Left ventricle myocardium inferior (tissue), 1 donor: ENCODE measurements at places on chromosomes 13 and 19. TPM values are rescaled to one million over a fixed set of nuclear protein-coding genes. Genes with fewer than 3 reads are reported as not detected.
A peak's percentile ranks its signal among the peaks of the same experiment; 100 is the strongest.

DNA sequence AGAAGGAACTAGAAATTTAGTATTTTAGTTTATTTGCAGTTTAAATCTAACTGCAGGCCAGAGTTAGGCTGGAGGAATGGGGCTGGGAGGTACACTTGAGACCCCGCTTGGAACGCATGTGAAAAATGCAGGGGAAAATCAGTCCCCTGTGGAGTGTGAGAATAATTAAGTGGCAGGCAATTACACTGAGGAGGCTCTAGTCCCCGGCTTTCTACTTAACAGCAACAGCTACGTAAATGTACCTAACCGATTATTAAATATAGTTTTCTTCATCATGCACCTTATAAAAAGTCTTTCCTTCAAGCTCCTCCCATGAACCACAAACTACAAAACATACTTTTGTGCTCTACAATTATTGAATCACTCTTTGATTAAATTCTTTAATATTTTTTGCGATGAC, 804 bp downstream of the ZNF708 start:
- H3K4me1 ChIP-seq: peaks cover 41% of the 10 kb centered on the region
- H3K27me3 ChIP-seq: no peaks in the 10 kb centered on the region
- H3K27ac ChIP-seq: peak overlapping the region; percentile 97
- H3K4me3 ChIP-seq: peak overlapping the region; percentile 82

DNA sequence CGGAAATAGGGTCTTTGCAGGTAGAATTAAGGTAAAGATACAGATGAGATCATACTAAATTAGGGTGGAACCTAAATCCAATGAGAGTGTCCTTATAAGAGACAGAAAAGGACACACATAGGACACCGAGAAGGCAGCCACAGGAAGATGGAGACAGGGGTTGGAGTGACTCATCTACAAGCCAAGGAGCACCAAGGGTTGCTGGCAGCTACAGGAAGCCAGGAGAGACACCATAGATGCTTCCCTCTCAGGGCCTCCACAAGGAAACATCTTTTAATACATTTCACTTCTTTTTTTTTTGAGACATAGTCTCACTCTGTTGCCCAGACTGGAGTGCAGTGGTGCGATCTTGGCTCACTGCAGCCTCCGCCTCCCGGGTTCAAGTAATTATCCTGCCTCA, 10.1 kb downstream of the TMEM143 start:
- H3K27me3 ChIP-seq: no peaks in the 10 kb centered on the region
- H3K4me1 ChIP-seq: no peaks in the 10 kb centered on the region
- peaks cover 9% of the 10 kb centered on the region for H3K36me3 ChIP-seq

DNA sequence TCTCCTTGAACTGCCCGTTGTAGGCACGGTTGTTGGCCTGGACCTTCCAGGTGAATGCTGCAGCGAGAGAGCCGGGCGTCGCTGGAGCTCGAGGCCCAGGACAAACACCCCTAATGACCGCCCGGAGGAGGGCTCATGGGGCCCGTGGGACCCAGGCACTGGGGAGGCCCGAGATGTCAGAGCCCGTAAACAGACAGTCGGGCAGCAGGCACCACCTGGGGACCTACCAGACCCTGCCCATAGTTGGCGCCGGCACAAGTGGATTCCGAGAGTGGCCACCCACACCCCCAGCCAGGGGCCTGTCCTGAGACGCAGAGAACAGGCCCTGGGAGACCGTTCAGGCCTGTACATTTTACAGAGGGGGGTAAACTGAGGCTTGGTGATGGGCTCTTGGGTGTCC, 2.4 kb downstream of the ATP8B3 start:
- H3K4me1 ChIP-seq: peaks cover 22% of the 10 kb centered on the region
- H3K36me3 ChIP-seq: no peaks in the 10 kb centered on the region
- H3K27me3 ChIP-seq: no peaks in the 10 kb centered on the region
- no peak for DNase-seq

- DNase-seq: no peak
- H3K4me1 ChIP-seq: peaks cover 51% of the 10 kb centered on the region
- H3K27ac ChIP-seq: no peak overlapping the region
- no peak overlapping the region for H3K4me3 ChIP-seq
These were observed 55.4 kb downstream of the KDM4B start for GRCh38 chr19:5024282-5024681.

DNA sequence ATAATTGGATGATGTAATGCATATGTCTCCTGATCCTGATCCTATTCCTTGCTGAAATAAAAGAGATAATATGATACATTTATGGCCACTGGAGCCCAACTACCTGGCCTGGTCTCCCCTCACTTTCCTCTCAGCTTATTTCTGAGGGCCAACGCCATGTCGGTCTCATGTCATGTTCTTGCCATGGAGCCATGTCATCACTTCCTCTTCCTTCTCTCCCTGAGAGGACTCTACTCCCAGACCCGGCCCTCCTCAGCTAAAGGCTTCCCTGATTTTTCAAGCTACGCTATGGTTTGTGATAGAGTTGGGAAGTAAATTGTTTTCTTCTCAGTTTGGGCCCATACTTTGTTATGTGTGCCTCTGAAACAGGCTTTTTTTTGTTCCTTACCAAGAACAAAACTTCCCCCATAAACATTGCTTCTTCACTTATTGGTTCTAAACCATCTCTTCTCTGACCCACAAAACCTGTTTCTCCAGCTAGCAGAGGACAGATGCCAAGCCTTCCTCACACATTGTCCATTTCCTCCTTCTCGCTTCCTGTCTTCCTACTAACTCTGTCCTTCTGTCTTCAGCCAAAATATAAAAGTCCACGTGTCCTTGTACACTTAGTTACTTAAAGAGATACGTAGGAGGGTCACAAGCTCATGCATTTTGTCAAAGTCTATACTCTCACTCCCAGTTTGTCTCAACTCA, 319.9 kb upstream of the DACH1 start:
- no peak overlapping the region for H3K27ac ChIP-seq
- no peaks in the 10 kb centered on the region for H3K4me1 ChIP-seq
- H3K4me3 ChIP-seq: no peak overlapping the region

DNA sequence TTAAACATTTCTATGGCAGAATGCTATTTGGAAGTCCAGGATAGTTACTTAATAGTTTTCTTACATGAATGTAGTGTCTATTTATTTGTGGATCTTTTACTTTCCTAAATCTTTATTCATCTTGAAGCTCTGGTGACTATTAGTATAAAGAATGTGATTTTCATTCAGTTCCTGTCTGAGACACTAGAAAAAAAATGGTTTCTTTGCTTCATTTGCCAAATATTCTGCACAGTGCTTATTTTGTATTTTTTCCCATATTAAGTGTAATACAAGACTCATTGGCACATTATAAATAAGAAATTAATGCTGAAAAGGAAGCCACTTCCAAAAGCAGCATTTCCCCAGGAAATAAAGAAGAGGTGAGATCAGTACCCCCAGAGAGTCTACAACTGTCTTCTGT, 109.8 kb downstream of the POSTN start:
- H3K4me3 ChIP-seq: no peak overlapping the region
- DNase-seq: no peak
- H3K4me1 ChIP-seq: no peaks in the 10 kb centered on the region
- H3K27ac ChIP-seq: no peak overlapping the region

- no peaks in the 10 kb centered on the region for H3K36me3 ChIP-seq
- no peaks in the 10 kb centered on the region for H3K27me3 ChIP-seq
- H3K27ac ChIP-seq: peak overlapping the region; percentile 91
- DNase-seq: peak; percentile 43
These were observed 42.8 kb upstream of the NPAS1 start for GRCh38 chr19:46976845-46977320.

GRCh38 chr13:26929971-26930730, 169.6 kb upstream of the GPR12 start:
- no peaks in the 10 kb centered on the region for H3K4me1 ChIP-seq
- H3K36me3 ChIP-seq: no peaks in the 10 kb centered on the region
- H3K27ac ChIP-seq: no peak overlapping the region
- H3K27me3 ChIP-seq: peaks cover 22% of the 10 kb centered on the region

- no peak overlapping the region for H3K4me3 ChIP-seq
- H3K27me3 ChIP-seq: no peaks in the 10 kb centered on the region
- no peak for DNase-seq
- no peaks in the 10 kb centered on the region for H3K4me1 ChIP-seq
These were observed 944.9 kb upstream of the MIR17HG start for GRCh38 chr13:90402613-90403012.

- H3K27me3 ChIP-seq: no peaks in the 10 kb centered on the region
- no peaks in the 10 kb centered on the region for H3K36me3 ChIP-seq
- H3K27ac ChIP-seq: no peak overlapping the region
- peaks cover 18% of the 10 kb centered on the region for H3K4me1 ChIP-seq
- H3K4me3 ChIP-seq: no peak overlapping the region
These were observed 330.6 kb downstream of the SPRY2 start for GRCh38 chr13:80010286-80010831.

DNA sequence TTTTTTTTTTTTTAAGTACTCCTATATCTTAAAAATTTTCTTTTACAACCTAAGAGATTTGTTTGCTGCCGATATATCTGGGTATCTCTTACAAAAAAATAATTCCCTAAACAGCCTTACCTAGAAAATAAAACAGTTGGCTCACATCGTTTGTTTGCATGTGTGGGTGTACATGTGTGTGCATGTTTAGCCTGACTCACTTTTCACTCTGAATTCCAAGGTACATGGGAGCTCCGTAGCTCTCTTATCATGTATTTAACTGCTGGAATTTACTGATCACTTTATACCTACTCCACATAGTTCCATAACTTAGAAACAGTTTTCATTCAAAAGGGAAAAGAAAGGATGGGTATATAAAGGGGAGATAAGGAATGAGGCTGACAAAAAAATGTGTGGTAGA, 616.5 kb downstream of the GPC6 start:
- no peak overlapping the region for H3K4me3 ChIP-seq
- H3K27me3 ChIP-seq: no peaks in the 10 kb centered on the region
- no peaks in the 10 kb centered on the region for H3K36me3 ChIP-seq
- no peak for DNase-seq
- no peaks in the 10 kb centered on the region for H3K4me1 ChIP-seq

GRCh38 chr19:40489882-40490230, 23.1 kb downstream of the SPTBN4 start:
- H3K4me3 ChIP-seq: no peak overlapping the region
- H3K36me3 ChIP-seq: no peaks in the 10 kb centered on the region
- peaks cover 14% of the 10 kb centered on the region for H3K27me3 ChIP-seq
- H3K27ac ChIP-seq: no peak overlapping the region

DNA sequence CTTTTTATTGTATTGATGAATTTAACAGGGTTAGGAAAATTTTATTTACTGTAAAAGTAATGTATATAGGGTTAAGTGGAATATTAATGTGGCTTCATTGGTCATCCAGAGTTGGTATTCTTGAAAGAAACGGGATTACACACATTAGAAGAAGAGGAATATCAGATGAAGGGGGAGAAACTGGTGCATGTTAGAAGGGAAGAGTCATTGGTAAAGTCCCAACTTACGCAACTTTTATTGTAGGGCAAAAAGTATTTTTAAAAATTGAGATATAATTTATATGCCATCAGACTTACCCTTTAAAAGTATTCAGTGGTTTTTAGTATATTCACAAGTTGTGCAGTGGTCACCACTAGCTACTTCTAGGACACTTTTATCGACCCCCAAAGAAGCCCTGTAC, 47.3 kb downstream of the DNAJC3 start:
- no peaks in the 10 kb centered on the region for H3K27me3 ChIP-seq
- peaks cover 32% of the 10 kb centered on the region for H3K36me3 ChIP-seq
- H3K4me3 ChIP-seq: no peak overlapping the region
- DNase-seq: no peak
- H3K4me1 ChIP-seq: peaks cover 8% of the 10 kb centered on the region
- H3K27ac ChIP-seq: no peak overlapping the region

- no peak for DNase-seq
- peaks cover 29% of the 10 kb centered on the region for H3K4me1 ChIP-seq
- H3K36me3 ChIP-seq: no peaks in the 10 kb centered on the region
- H3K4me3 ChIP-seq: no peak overlapping the region
These were observed 40.7 kb upstream of the N4BP2L1 start for GRCh38 chr13:32468502-32469142.

DNA sequence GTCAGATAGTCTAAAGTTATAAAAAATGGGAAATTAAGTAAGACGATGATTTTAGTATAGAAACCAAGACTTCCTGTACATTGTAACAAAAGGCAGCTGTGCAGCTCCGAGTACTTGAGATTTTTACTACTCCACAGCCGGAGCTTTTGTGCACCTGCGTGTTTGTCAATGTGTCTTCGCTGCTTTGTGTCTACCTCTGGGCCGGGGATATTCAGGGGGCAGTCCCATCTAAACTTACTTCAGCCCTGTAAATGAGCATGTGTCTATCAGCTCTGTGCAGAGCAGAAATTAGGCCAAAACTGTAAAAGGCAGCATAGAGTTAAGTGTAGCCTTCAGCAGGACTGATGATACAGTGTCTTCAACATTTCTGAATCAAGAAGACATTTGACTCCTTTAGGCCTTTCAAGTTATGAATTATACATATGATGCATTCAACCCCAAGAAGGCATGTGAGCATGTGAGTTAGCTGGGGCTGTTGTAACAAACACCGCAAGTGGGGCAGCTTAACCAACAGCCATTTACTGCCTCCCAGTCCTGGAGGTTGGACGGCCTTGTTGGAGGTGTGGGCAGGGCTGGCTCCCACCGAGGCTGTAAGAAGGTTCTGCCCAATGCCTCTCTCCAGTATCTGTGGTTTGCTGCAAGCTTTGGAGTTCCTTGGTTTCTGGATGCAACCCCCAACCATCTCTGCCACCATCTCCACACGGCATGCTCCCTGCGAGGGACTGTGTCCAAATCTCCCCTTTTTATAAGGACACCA, 191.0 kb upstream of the IRS2 start:
- no peaks in the 10 kb centered on the region for H3K27me3 ChIP-seq
- no peaks in the 10 kb centered on the region for H3K36me3 ChIP-seq
- no peak overlapping the region for H3K27ac ChIP-seq
- peaks cover 11% of the 10 kb centered on the region for H3K4me1 ChIP-seq
- no peak for DNase-seq
- no peak overlapping the region for H3K4me3 ChIP-seq

- no peaks in the 10 kb centered on the region for H3K4me1 ChIP-seq
- DNase-seq: no peak
- H3K27me3 ChIP-seq: peaks cover 68% of the 10 kb centered on the region
These were observed 105.2 kb upstream of the VSTM2B start for GRCh38 chr19:29420482-29421195.

GRCh38 chr19:49212016-49212701, 54.6 kb downstream of the TRPM4 start:
- peaks cover 24% of the 10 kb centered on the region for H3K4me1 ChIP-seq
- peaks cover 45% of the 10 kb centered on the region for H3K36me3 ChIP-seq
- H3K4me3 ChIP-seq: no peak overlapping the region
- H3K27ac ChIP-seq: no peak overlapping the region

- H3K4me1 ChIP-seq: peaks cover 9% of the 10 kb centered on the region
- no peaks in the 10 kb centered on the region for H3K36me3 ChIP-seq
- no peak overlapping the region for H3K27ac ChIP-seq
- peaks cover 7% of the 10 kb centered on the region for H3K27me3 ChIP-seq
- DNase-seq: no peak
These were observed 278.7 kb downstream of the GPC6 start for GRCh38 chr13:93505104-93505952.

GRCh38 chr13:29281932-29282495, 313.5 kb downstream of the SLC7A1 start:
- no peak for DNase-seq
- no peaks in the 10 kb centered on the region for H3K36me3 ChIP-seq
- H3K27ac ChIP-seq: no peak overlapping the region
- H3K4me1 ChIP-seq: peaks cover 14% of the 10 kb centered on the region
- H3K4me3 ChIP-seq: no peak overlapping the region

Gene PAK4
- total RNA-seq: 17.0 TPM

Gene ZNF540
- 6.9 TPM for total RNA-seq

Gene HIF3A
- 87.7 TPM for total RNA-seq

Gene METTL21C
- not detected for total RNA-seq

Gene SOX1
- total RNA-seq: not detected

Gene DPF1
- total RNA-seq: 0.49 TPM

Gene CD177
- total RNA-seq: 0.14 TPM

Gene PRMT1
- total RNA-seq: 112 TPM

Gene GFY
- 0.14 TPM for total RNA-seq

Gene CCL25
- total RNA-seq: not detected

Gene SIGLEC5
- not detected for total RNA-seq

Gene N4BP2L1
- total RNA-seq: 4.6 TPM

Gene MISP3
- 8.1 TPM for total RNA-seq

Gene ZNF491
- total RNA-seq: 2.4 TPM

Gene ZNF791
- 15.4 TPM for total RNA-seq
